GM23338 (cell line): ENCODE measurements at places on chromosomes 16 and 17.
A peak's percentile ranks its signal among the peaks of the same experiment; 100 is the strongest.

DNA sequence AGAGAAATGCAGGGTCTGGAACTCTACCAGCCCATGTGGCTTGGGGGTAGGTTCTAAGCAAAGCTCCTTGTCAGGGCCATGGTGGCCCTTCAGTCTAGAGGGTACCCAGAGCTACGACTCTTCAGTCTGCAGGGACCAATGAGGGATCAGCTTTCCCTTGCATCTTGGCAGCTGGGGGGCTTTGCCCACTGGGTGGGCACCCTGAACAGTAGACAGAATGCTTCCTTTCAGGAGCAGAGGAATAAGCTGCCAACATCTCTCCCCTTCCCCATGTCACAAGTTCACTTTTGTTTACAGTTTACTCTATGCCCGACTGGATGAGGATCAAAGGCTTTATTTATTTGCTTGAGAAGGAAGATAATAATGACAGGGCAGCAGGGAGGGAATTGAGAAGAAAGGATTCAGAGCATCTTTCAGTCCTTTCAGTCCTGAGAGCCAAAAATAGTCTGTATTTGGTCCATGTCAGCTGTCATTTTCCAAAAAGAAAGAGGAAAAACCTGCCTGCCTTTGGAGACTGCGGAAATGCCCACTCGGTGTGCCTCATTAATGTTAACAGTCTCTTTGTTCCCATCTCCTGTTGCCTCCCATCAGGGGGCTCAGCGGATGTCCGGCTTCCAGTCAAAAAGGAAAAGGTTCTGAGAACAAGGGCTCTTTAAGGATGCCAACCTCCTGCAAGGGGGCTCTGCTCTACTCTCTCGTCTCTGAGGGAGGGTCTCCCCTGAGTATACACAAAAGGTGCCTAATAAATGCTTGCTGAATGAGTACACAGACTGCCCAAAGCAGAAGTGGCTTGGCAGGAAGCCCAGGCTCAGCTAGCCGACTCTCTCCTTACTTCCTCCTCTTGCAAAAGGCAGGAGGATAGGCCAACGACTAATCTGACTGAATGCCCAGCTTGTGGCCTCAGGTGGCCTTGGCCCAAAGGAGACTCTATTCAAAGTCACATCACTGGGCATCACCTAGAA is 17.1 kb downstream of the TRAF4 start:
- H3K4me1 ChIP-seq = peaks cover 52% of the 10 kb centered on the region
- H3K27me3 ChIP-seq = no peaks in the 10 kb centered on the region
- peak overlapping the region; percentile 98 for H3K27ac ChIP-seq
- H3K36me3 ChIP-seq = 0 out of 2 replicates have a peak, but pooled peaks cover 5% of the 10 kb centered on the region

GRCh38 chr16:30488764-30489605 is 16.4 kb downstream of the ITGAL start:
- H3K27ac ChIP-seq = no peak overlapping the region
- no peaks in the 10 kb centered on the region for H3K27me3 ChIP-seq
- peak; percentile 44 for DNase-seq
- no peaks in the 10 kb centered on the region for H3K4me1 ChIP-seq
- no peak overlapping the region for H3K4me3 ChIP-seq
- no peaks in the 10 kb centered on the region for H3K36me3 ChIP-seq

GRCh38 chr16:2194852-2195321 is 1.5 kb downstream of the CASKIN1 start:
- no peak overlapping the region for H3K27ac ChIP-seq
- no peaks in the 10 kb centered on the region for H3K36me3 ChIP-seq
- H3K4me3 ChIP-seq = peak overlapping the region; percentile 75

GRCh38 chr17:27502526-27503324 is 46.5 kb downstream of the KSR1 start:
- H3K4me1 ChIP-seq = peaks cover 26% of the 10 kb centered on the region
- H3K4me3 ChIP-seq = no peak overlapping the region
- H3K27ac ChIP-seq = no peak overlapping the region
- DNase-seq = no peak
- H3K27me3 ChIP-seq = no peaks in the 10 kb centered on the region

DNA sequence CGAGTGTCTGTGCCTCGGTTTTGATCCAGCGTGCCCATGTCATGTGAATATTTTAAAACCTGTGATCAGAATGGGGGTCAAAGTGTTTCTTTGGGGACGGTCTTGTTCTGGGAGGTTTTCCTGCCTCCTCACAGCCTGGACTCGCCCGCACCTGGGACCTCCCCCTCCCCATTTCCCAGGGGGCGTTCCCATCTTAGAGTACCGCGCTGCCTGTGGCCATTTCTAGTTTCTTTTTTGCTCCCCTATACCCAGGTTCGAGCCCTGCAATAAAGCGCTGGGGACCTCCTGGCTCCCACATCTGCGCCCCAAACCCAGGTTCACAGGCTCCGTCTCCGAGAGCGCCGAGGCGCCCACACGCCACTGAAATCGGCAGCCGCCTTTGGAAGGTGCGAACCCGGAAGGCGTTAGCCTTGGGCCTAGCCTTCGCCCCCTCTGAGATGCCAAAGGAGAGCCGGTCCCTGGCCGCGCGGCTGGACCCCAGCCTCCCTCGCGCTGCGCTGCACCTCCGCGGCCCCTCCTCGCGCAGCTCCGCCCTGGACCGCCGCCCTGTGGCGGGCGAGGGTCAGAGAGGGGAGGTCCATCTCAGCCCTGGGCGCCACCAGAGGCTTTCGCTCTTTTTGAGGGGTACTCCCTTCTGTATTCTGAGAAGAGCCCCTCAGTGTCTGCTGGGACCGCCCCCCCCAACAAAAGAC is 1.7 kb downstream of the KCNJ12 start:
- H3K27me3 ChIP-seq = peaks cover 49% of the 10 kb centered on the region
- no peak overlapping the region for H3K27ac ChIP-seq
- H3K36me3 ChIP-seq = no peaks in the 10 kb centered on the region
- 0 out of 2 replicates have a peak, but pooled peaks cover 5% of the 10 kb centered on the region for H3K4me1 ChIP-seq
- DNase-seq = peak; percentile 70
- H3K4me3 ChIP-seq = peak overlapping the region; percentile 72

GRCh38 chr17:55887531-55887930 is 136.7 kb downstream of the PCTP start:
- H3K4me1 ChIP-seq = no peaks in the 10 kb centered on the region
- H3K36me3 ChIP-seq = no peaks in the 10 kb centered on the region
- peak; percentile 22 for DNase-seq
- no peak overlapping the region for H3K4me3 ChIP-seq
- H3K27ac ChIP-seq = no peak overlapping the region

GRCh38 chr17:70552230-70552981 is 383.1 kb downstream of the KCNJ2 start:
- no peak overlapping the region for H3K27ac ChIP-seq
- H3K4me3 ChIP-seq = no peak overlapping the region
- peak; percentile 79 for DNase-seq
- no peaks in the 10 kb centered on the region for H3K36me3 ChIP-seq
- no peaks in the 10 kb centered on the region for H3K4me1 ChIP-seq
- no peaks in the 10 kb centered on the region for H3K27me3 ChIP-seq

DNA sequence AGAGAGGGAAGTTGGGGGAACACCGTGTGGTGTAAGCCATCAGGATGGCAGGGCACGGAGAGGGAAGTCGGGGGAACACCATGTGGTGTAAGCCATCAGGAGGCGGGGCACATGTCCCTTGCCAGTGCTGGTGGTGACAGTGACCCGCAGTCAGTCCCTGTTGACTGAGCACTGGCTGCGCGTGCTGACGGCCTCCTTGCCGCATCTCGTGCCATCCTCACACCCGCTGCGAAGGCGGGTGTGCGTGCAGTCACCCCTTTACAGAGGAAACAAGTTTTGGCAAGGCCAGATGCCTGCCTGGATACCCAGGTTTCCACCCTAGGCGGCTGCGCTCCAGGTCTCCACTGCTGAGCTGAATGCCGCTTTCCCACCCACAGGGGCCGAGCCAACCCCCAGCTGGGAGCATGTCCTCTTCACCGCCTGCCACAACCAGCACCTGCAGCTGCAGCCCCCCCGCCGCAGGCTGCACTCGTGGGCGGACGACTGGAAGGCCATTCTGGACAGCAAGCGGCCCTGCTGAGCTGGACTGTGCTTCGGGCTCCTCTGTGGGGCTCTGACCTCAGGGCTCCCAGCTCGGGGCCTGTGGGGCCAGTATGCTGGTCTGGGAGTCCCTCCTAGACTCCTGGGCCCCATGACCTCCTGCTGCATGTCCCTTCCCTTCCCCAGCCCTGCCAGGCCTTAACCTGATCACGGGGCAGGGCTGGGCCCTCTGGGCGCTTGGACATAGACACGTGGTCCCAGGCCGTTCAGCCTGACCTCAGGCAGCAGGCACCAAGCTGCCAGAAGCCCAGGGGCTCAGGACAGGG is 43.5 kb downstream of the NT5M start:
- H3K27me3 ChIP-seq = no peaks in the 10 kb centered on the region
- no peak overlapping the region for H3K27ac ChIP-seq
- no peaks in the 10 kb centered on the region for H3K36me3 ChIP-seq
- no peak overlapping the region for H3K4me3 ChIP-seq
- no peak for DNase-seq
